ENCODE measurements at places on chromosomes 16 and 17.
A peak's percentile ranks its signal among the peaks of the same experiment; 100 is the strongest.

DNA sequence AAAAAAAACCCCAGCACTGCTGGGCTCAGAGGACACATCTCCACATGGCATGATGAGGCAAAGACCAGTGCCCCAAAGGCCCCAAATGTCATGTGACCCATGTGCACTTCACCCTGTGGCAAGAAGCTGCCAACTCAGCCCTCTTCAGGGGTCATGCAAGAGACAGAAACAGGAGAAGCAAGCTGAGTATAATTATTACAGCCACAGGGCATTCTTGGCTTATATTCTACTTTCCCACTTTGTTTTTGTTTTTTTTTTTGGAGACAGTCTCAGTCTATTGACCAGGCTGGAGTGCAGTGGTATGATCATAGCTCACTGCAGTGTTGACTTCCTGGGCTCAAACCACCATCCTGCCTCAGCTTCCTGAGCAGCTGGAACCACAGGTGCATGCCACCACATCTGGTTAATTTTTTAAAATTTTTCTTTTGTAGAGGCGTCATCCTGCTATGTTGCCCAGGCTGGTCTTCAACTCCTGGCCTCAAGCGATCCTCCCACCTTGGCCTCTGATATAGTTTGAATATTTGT is 32.7 kb upstream of the LITAF start:
- DNase-seq: peak; percentile 41

- no peak for DNase-seq
Measured at GRCh38 chr16:49552313-49552928, 178.8 kb downstream of the C16orf78 start.

DNA sequence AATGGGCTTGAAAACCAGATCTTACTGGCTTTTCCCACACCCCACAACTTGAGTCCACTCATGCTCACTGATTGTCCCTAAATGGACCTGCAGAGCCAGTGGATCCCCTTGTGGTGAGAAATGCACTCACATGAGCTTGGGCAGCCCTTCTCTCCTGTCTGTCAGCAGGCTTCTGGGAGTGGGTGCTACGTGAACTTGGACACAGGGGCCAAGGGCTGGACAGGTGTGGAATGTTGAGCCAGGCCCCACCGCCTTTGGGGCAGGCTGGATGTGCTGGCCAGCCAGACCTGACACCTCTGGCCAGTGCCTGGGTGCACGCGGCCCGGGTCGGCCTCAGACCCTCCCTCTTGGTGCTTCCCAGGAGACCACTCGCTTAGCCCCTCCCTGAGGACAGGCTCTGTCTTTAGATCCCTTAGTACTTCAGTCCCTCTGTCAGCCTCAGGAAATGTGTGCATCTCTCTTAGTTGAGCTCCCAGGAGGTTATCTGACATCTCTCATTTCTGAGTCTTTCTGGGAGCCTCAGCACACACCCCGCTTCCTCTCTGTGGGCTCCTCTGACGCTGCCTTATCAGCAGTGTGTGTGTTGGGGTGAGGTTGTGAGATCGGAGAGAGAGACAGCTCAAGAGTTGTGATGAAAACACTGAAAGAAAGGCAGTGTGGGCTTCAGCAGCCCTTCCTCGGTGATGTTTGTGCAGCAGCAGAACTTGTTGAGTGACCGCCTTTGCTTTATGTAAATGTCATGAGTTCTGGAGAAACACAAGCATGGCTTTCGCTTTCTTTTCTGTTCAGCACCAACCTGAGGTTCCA is 117.0 kb downstream of the RAB11FIP4 start:
- DNase-seq: no peak

DNA sequence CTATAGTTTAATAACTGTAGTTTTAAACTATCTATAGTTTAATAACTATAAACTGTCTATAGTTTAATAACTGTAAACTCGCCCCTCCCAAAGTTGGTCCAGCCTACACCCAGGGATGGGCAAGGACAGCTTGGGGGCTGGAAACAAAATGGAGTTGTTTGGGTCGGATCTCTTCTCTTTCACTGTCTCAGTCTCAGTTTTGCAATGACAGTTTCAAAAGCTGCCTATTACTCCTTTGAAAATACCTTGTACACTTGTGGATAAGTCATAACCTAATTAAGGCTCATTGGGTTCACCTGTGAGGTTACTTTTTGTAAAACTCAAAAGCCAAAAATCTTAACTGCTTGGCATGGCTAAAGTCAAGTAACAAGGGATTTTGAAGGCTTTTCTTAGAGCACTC is 31.4 kb downstream of the C16orf54 start:
- no peak for DNase-seq

GRCh38 chr16:11045441-11045840 is 101.1 kb downstream of the CLEC16A start:
- no peak for DNase-seq

GRCh38 chr16:27169511-27170071 is 33.7 kb upstream of the KDM8 start:
- DNase-seq: peak; percentile 71

DNA sequence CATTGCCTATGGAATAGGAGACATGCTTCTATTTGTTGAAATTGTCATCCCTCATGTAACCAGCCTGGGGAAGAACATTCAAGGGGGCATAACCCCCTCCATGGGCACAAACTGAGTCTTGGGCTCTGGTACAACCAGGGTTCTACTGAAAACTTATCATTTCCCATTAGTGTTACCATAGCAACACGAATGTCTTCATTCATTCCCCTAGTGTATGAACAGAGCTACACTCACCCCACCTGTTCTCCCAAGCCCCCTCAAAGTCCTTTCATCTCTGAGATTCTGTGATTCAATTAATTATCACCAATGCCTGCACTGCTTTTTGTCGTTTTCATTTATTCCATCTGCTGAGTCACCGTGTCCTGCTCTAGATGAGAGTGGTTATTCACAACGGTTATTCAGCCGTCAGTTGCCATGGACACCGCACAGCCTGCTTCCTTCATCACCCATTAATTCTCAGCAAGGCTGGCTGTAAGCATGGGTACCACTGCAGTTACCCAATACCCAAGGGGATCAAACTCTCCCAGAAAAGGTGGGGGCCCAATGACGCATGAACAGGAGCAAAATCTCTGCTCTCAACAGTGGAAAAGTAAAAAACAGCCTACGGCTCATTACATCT is 1.6 kb upstream of the GAST start:
- DNase-seq: no peak

DNA sequence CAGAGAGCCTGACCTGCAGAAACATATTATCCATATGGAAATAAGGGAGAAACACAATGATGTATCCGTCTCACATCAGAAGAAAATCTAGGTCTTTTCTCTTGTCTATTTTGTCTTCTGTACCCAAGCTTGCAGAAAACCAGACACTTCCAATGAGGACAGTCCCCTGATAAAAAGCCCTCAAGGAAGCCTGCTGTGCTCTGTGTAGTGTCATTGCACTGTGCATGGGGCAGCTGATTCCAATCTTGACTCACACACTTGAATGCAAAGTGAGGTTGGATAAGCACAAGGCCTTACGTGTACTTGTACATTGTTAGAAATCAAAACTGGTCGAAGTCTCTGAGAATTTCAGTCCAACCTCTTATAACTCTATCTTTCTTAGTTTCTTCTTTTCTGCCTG is 256.6 kb upstream of the MYOCD start:
- DNase-seq: no peak

DNA sequence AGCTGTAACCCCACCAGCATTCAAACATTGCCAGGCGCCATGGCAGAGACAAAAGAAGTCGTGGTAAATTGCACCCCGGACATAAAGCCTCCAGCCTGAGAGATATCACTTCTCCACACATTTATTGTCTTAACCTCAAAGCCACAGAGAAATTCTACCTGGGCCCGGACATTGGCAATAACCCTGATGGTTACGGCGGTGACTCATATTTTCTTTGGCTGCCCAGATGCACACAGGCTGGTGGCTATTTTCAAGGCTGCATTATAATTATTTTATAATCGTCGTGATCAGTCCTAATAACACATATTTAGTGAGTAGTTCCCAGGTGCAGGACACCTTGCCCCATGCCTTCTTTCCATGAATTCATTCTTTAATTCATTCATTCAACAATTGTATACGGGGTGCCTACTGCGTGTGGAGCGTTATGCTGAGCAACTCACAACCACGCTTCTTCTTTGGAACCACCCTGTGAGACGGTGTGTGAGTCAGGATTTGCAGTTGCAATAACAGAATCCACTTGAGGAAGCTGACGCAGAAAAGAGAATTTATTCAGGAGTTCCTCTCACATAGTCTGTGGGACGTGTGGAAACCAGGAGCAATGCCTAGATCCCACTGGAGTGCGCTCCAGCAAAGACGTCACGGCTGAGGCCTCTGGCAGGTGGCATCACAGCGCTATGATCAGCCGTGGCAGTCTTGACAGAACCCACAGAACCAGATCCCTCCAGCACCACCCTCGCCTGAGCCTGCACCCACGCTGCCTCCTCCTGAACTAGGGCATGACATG is 245.7 kb downstream of the FOXL1 start:
- no peak for DNase-seq

DNA sequence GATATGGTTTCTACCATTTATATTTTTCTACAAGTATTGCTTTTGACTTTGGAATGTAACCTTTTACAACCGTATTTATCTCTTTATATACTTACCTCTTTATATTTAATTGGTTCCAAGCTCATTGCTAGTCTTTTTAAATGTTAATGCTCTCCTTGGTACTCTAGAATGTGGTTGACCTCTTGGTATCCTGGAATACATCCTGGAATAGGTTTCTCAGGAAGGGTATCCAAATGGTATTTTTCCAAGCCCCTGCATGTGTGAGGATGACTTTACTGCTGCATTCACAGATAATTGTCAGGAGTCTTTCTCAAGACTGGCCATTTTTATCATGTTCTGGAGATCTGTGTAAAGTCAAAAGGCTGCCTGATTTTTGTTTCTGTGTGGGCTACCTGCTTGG is 30.2 kb downstream of the DNAH17 start:
- no peak for DNase-seq

- peak; percentile 9 for DNase-seq
Measured at GRCh38 chr16:78796221-78796866, 696.9 kb downstream of the WWOX start.
